ENCODE measurements at places on chromosomes 13 and 19.

- no peak for DNase-seq
Observed at GRCh38 chr13:35485424-35485823, 8.9 kb upstream of the MAB21L1 start.

GRCh38 chr19:4807188-4807587 lies 15.7 kb downstream of the FEM1A start:
- no peak for DNase-seq

- DNase-seq, result no peak
Observed at GRCh38 chr19:36113894-36114720, 568 bp downstream of the POLR2I start.

DNA sequence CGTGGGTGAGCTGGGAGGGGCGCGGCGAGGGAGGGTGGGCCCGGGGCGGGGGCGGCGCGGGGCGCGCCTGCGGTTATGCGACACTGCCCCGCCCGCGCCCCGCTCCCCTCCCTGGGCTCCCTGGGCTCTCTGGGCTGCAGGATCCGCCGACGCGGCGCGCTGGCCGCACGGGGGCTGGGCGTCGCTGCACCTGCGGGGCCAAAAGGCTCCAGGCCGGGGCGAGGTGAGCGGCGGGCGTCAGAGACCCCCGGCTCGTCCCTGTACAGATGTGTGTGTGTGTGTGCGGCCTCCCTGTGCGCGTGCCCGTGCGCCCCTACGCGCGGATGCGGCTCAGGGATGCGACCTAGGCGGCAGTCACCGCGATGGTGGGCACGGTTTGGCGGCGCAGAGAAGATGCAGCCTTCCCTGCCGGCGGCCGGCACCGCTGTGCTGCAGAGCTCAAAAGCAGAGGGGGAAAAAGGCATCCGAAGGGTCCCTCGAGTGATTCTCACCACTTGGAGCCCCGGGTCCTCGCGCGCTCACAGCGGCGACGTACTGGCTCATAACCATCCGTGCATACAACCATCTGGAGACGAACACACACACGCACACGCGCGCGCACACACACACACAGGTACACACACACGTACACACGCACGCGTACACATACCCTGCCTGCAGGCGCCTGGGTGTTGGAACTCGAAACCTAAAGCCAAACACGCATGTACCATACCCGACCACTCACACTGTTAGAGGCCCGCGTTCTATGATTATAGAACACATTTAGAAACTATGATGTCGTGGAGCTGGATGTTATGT lies 709 bp downstream of the ATP8A2 start:
- no peak for DNase-seq

DNA sequence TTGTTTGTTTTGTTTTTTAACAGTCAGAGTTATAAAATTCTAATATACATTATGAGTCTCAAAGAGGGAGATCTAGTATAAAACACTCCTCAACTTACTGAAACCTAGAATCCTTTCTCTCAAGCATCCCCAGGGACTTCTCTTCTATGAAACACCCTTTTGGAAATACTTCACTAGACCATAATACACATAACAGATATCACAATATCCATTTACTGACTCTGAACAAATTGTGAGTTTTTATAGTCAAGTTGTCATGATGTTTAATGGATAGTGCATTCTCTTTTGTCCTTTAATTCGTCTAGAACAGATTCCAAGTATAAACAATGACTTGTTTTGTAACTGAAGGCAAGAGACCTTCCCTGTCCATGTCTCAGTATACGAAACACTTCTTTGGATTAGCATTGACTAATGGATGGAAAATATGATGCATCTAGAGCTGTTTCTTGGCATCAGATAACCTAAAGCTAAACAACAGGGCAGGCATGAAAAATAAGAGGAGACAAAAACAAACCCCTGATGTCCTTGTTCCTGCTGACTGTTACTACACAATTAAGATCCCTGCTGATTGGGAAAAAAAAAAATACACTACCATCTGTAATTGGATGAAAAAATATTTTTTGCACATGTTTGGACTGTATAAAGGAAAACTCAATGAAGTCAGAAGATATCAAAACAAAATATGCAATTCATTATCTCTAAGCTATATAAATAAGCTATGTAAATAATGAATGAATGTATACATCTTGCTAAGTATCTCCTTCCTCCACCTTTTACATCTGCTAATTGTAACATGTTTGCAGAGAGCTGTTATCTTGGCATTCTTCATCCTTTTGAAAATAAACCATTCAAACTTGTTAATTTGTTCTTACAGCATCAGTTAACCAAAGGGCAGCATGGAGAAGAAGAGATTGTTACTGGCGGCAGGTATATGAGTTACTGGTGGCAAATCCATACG lies 214.2 kb downstream of the LACC1 start:
- DNase-seq, result no peak

DNA sequence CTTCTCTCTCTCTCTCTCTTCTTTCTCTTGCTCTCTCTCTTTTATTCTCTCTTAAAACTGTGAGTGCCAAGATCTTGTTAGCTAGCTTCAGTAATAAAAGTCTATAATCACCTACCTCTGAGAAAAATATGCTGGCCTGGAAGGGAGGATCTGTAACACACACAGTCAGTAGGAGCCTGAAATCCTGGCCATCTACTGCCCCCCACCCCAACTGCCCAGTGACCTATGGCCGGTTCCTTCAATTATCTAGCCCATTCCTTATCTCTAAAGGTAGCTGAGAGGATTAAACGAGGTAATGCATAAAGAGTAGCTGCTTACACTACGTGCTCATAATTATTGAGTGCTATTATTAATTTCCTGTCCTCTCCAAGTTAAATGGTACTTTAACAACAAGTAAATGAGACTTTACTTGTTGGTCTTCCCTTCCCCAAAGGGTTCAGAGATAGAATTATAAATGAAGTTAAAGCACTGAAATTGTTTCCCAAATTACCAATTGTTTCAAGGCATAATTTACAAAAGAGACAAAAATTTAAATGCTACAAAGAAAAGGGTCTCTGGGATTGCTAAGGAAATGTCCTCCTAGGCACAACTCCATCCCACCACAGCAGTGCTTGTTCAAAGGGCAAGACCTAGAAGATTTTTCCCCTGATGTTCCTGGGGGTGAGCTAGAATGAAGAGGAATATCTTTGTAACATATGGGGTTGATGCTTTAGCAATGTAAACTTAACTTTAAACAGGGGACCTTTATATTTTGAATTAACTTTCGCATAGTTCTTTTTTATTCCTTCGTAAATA lies 1.8 kb downstream of the LCP1 start:
- DNase-seq, result no peak

DNA sequence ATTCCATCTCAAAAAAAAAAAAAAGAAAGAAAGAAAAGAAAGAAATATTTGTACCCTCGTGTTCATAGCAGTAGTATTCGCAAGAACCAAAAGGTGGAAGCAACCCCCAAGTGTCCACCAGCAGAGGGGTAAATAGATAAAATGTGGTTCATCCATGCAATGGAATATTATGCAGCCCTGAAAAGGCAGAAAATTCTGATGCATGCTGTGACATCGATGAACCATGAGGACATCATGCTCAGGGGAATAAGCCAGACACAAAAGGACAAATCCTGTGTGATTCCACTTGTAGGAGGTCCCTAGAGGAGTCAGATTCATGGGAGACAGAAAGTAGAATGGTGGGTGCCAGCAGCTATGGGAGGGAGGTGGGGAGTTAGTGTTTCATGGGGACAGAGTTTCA lies 6.4 kb upstream of the LRRC8E start:
- DNase-seq, result no peak
